ENCODE measurements at places on chromosomes 6 and 20. TPM values are rescaled to one million over a fixed set of nuclear protein-coding genes. Genes with fewer than 3 reads are reported as not detected.

DNA sequence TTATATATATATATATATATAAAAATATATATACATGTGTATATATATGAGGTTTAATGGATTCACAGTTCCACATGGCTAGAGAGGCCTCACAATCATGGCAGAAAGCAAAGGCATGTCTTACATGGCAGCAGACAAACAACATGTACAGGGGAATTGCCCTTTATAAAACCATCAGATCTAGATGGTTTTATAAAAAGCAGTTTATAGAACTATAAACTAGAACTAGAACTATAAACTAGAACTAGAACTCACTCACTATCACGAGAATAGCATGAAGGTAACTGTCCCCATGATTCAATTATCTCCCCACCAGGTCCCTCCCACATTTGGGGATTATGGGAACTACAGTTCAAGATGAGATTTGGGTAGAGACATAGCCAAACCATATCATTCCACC lies 56.8 kb downstream of the PDSS2 start:
- no peak overlapping the region for H3K27ac ChIP-seq
- H3K27me3 ChIP-seq: no peaks in the 10 kb centered on the region
- H3K4me1 ChIP-seq: no peaks in the 10 kb centered on the region
- no peaks in the 10 kb centered on the region for H3K36me3 ChIP-seq

GRCh38 chr6:4162370-4162769 lies 27.0 kb upstream of the ECI2 start:
- no peak overlapping the region for H3K4me3 ChIP-seq
- H3K36me3 ChIP-seq: no peaks in the 10 kb centered on the region
- no peaks in the 10 kb centered on the region for H3K27me3 ChIP-seq
- no peak overlapping the region for H3K27ac ChIP-seq
- DNase-seq: no peak

DNA sequence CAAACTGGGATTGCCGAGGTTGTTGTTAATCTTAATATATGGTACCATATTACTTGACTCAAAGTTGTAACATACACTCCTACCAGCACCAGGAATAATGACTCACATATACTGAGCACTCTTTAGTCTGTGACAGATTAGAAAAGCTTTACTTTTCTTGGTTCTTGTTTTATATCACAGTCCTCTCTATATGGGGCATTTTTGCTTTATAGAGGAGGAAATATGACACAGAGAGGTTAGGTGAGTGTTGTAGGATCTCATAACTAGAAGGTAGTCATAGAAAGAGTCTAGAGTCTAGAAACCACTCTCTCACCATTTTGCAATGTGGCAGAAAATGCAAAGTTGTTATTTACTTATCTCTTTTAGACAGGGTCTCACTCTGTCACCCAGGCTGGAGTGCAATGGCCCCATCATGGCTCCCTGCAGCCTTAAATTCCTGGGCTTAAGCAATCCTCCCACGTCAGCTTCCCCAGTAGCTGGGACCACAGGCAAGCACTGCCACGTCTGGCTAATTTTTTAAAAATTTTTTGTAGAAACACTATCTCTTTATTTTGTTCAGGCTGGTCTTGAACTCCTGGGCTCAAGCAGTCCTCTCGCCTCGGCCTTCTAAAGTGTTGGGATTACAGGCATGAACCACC lies 13.4 kb downstream of the TRIM38 start:
- no peak for DNase-seq
- no peaks in the 10 kb centered on the region for H3K27me3 ChIP-seq
- H3K4me3 ChIP-seq: no peak overlapping the region

DNA sequence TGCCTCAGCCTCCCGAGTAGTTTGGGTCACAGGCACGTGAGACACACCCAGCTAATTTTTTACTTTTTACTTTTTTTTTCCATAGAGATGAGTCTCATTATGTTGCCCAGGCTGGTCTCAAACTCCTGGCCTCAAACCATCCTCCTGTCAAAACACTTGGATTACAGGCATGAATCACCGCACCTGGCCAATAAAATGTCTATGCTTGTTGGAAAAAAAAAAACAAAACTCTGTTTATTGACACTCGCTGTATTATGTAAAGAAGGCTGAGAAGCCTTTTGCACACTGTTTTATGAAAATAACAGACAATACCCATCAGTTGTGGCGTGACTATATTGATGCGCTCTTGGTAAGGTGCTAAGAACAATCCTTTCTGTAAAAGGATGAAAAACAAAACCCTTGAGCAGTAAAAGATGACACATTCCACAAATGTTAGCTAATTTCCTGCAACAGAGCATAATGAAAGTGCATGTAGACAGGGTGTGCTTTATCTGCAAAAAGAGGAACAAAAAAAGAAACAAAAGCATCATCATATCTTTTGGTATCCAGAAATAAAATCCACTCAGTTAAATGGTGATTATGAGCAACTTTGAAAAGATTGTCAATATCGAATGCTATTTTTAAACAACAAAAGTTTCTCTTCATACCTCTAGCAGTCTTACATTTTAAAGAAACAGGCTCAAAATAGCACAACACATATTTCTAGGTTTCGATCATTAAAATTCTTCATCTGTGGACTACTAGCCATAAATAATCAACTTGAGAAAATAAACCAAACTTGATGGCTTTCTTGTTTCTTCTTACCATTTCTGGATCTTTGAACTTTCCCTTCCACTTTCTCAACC lies 108.3 kb upstream of the PHACTR1 start:
- H3K27ac ChIP-seq: no peak overlapping the region
- no peaks in the 10 kb centered on the region for H3K4me1 ChIP-seq
- no peak overlapping the region for H3K4me3 ChIP-seq
- no peaks in the 10 kb centered on the region for H3K36me3 ChIP-seq

DNA sequence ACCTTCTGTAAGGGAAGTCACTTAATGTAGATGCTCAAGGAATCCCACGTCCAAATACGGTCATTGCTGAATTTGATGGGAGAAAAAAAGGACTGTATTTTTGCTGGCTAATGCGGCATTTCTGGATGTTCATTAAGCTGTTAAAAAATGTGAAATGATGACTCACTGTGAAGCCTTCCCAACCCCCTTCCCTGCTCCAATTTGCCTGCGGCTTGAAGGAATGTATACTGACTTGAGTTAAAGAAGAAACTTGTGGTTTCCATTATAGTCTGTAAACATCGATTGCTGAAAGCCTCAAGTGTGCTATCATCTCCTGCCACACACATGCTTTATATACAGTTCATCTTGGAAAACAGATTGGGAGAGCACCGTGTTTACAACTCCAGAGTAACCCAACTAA lies 249.1 kb upstream of the JAG1 start:
- H3K4me3 ChIP-seq: no peak overlapping the region
- H3K27me3 ChIP-seq: no peaks in the 10 kb centered on the region
- peaks cover 13% of the 10 kb centered on the region for H3K4me1 ChIP-seq
- DNase-seq: no peak

GRCh38 chr6:68094070-68094469 lies 541.0 kb upstream of the ADGRB3 start:
- H3K4me3 ChIP-seq: no peak overlapping the region
- no peak overlapping the region for H3K27ac ChIP-seq
- H3K4me1 ChIP-seq: no peaks in the 10 kb centered on the region
- no peaks in the 10 kb centered on the region for H3K27me3 ChIP-seq

- no peaks in the 10 kb centered on the region for H3K4me1 ChIP-seq
- no peak overlapping the region for H3K4me3 ChIP-seq
- peaks cover 30% of the 10 kb centered on the region for H3K36me3 ChIP-seq
- H3K27me3 ChIP-seq: no peaks in the 10 kb centered on the region
These were observed 88.4 kb downstream of the HACE1 start for GRCh38 chr6:104771258-104771832.

GRCh38 chr6:35264550-35265274 lies 5.2 kb downstream of the ZNF76 start:
- DNase-seq: no peak
- no peak overlapping the region for H3K27ac ChIP-seq
- no peaks in the 10 kb centered on the region for H3K4me1 ChIP-seq
- H3K36me3 ChIP-seq: no peaks in the 10 kb centered on the region
- no peak overlapping the region for H3K4me3 ChIP-seq

GRCh38 chr6:41373627-41373918 lies 38.2 kb downstream of the NCR2 start:
- DNase-seq: no peak
- H3K4me3 ChIP-seq: no peak overlapping the region
- peaks cover 48% of the 10 kb centered on the region for H3K27me3 ChIP-seq
- no peak overlapping the region for H3K27ac ChIP-seq
- peaks cover 33% of the 10 kb centered on the region for H3K4me1 ChIP-seq

DNA sequence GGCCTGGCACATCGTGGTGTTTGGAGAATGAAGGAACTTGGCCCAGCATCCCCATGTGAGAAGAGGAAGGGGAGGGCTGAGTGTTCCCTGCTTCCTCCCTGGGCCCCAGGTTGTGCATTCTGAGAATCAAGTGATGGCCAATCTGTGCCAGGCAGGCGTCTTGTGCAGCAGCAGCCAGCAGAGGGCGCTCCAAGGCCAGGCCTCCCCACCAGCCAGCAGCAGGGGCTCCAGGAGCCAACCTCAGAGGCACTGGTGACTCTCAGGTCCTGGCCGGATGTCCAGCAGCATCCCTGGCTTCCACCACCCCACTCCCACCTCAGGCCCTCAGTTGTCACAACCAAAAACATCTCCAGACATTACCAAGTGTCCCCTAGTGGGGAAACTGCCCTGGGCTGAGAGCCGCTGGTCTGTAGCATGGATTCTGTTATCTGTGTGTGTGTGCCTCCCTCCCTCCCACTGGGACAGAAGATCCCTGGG lies 192.0 kb downstream of the PREX1 start:
- no peak overlapping the region for H3K27ac ChIP-seq
- H3K27me3 ChIP-seq: no peaks in the 10 kb centered on the region
- H3K36me3 ChIP-seq: peaks cover 5% of the 10 kb centered on the region
- no peak overlapping the region for H3K4me3 ChIP-seq

DNA sequence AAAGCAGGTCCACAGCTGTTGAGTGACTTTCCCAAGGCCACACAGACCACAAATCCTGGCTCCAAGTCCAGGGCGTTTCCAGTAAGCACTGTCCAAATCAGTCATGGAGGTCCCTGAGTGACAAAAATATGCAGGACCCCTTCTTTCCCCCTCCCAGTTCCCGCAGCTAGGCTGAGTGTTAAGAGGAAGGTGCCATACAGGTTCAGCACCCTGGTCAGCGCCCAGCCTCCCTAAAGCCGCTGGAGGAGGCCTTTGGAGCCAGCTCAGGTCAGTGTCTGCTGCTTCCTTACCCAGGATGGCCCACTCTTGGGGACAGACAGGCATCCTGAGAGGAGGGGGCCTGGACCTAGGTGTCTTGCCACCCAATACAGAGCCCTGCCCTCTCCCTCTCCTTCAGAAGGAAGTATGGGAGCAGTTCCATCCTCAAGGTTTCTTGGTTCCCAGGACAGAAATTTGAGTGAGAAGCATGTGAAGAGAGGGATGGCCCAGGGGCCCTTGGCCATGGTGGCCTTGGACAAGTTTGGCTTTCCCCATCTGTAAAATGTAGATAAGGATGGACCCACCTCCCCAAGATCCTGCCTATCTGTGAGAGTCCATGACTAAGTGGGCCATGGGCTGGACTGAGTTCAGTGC lies 13.2 kb downstream of the TMEM74B start:
- no peak overlapping the region for H3K4me3 ChIP-seq
- peaks cover 11% of the 10 kb centered on the region for H3K36me3 ChIP-seq
- no peak overlapping the region for H3K27ac ChIP-seq
- H3K27me3 ChIP-seq: no peaks in the 10 kb centered on the region

DNA sequence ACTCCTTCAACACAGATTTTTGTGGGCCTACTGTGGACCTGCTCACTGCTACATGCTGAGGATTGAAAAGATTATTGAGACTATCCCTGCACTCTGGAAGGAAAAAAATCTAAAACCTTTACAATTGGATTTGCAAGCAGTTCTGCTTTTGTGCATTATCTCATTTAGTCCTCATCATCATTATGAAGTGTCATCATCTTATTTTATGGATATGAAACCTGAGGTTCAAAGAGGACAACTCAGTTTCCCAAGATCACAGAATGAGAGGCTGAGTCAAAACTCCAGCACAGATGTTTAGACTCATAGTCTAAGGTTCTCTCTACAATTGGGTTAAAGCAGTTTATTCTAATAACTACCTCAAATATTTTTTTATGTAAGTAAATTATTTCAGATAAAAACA lies 160.2 kb upstream of the MARCKS start:
- H3K36me3 ChIP-seq: no peaks in the 10 kb centered on the region
- H3K4me3 ChIP-seq: no peak overlapping the region
- no peaks in the 10 kb centered on the region for H3K4me1 ChIP-seq
- H3K27ac ChIP-seq: no peak overlapping the region
- no peaks in the 10 kb centered on the region for H3K27me3 ChIP-seq
- no peak for DNase-seq

- H3K27ac ChIP-seq: peak overlapping the region; percentile 60
- no peaks in the 10 kb centered on the region for H3K27me3 ChIP-seq
- peaks cover 12% of the 10 kb centered on the region for H3K36me3 ChIP-seq
- H3K4me1 ChIP-seq: peaks cover 3% of the 10 kb centered on the region
These were observed 2.8 kb downstream of the VARS1 start for GRCh38 chr6:31792761-31793171.

DNA sequence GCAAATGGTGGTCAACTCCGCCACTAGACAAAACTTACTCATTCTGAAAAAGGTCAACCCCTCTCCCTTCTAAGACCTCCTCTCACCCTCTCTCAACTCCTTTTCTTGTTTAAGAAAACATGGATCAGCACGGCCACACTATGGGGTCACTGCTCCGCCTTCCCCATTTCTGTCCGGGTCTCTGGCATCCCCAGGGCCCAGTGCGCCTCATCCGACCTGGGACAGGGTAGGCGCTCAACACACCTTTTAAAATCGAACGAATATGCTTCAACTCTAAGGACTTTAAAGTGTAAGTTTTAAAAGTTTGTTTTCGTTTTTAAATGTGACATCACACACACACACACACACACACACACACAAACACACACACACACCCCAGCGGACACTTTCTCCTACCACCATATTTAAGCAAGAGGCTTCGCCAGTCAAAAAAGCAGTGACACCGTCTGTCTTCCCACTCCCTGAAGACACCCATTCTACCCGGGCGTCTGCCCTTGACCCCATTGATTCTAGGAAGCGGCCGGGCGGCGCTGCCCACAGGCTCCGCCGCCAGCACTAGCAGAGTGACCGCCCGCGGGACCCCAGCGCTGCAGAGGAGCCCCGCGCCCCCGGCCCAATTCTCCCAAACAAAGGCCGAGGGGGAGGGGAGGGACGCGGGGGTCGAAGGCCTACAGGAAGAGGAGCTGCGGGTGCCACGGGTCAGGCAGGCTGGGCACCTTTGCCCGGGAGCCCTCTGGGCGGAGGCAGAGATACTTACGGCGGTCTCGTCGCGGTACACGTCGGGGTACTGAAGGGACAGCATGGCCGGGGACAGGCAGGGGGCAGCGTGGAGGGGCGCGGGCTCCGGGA lies 568 bp downstream of the PREP start:
- H3K27me3 ChIP-seq: no peaks in the 10 kb centered on the region
- no peak for DNase-seq

PKIB gene
- total RNA-seq: 4.5 TPM

THBS2 gene
- 35.7 TPM for total RNA-seq

EGFL8 gene
- 10.3 TPM for total RNA-seq

DSP gene
- total RNA-seq: 1,087 TPM

PPIL6 gene
- 3.6 TPM for total RNA-seq

OR2B6 gene
- not detected for total RNA-seq

Measured in esophagus squamous epithelium (tissue), 5 donors.